NCI-H510A treated with DMSO at 0.1 percent for 48 hours (cell line): ENCODE measurements at places on chromosomes 1 and 21.

- DNase-seq: peak; percentile 88
Observed at GRCh38 chr1:61337981-61338848, 255.9 kb downstream of the NFIA start.

GRCh38 chr1:57377339-57378139 lies 46.3 kb downstream of the DAB1 start:
- DNase-seq: no peak

GRCh38 chr1:88802404-88802803 lies 89.0 kb downstream of the GTF2B start:
- no peak for DNase-seq

- no peak for DNase-seq
Observed at GRCh38 chr1:201270616-201271390, 12.5 kb upstream of the PKP1 start.

DNA sequence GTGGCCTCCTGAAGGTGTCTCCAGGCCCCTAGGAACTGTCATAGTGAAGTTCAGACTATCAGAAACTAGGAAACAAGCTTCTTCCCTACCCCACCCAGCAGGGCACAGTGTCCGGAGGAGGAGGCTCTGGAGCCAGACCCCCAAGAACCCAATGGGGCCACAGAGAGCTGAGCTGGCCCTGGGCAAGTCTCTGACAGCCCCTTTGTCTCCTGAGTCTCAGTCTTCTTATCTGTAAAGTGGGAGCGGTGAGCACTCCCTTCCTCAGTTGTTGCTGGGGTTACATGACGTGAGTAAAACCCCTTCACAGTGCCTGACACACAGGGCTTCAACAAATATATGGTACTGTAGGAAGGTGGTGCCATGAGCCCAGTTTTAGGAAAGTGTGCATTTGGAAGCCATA lies 675.8 kb downstream of the MATN1 start:
- no peak for DNase-seq

GRCh38 chr1:160547422-160547821 lies 24.4 kb upstream of the SLAMF6 start:
- DNase-seq: no peak

DNA sequence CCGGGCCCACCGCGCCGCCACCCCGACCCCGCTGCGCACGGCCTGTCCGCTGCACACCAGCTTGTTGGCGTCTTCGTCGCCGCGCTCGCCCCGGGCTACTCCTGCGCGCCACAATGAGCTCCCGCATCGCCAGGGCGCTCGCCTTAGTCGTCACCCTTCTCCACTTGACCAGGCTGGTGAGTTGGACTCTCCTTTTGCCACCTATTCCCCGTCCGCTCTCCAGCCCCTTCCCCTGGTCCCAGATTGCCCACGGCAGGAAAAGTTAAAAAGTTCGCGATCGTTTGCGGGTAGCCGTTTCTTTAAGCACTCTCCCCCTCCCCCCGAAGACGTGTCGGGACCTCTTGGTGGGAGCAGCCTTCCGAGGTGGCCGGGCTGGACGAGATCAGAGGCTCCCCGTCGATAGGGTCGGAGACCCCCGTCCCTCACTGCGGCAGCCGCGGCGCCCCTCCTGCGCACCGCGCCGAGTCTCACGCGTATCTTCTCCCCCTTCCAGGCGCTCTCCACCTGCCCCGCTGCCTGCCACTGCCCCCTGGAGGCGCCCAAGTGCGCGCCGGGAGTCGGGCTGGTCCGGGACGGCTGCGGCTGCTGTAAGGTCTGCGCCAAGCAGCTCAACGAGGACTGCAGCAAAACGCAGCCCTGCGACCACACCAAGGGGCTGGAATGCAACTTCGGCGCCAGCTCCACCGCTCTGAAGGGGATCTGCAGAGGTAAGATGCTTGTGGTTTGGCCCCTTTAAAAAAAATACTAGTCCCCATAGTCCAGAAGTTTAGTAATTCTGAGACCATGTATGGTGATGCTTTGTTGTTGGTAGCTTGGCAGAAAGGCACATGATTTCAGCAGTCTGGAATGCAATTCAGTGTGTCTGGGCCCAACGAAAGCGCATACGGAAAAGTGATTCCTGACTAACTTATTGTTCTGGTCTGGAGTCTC lies 576 bp downstream of the CCN1 start:
- DNase-seq: peak; percentile 92

- no peak for DNase-seq
Observed at GRCh38 chr1:94042388-94042787, 78.6 kb downstream of the ABCA4 start.
